ENCODE measurements at places on chromosomes 2 and 18.

- DNase-seq = no peak
Observed at GRCh38 chr2:188497726-188498125, 206.1 kb downstream of the GULP1 start.

DNA sequence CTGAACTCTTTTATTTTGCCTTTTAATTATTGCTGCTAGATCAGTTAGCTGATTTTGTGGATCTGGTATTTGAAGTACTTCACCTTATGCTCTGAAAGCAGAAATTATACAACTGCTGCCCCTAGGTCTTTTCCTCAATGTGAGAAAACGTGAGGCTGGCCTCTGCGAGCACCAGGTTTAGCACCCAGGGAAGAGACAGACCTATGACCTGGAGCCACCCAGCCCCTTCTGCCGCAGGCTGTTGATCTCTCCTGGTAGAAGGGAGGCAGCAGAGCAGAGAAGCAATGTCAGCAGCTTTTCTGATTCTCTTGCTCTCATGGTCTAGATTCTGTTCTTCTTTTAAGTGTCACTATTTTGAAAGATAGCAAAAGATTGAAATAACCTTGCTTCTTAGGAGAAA lies 19.9 kb downstream of the TRAPPC12 start:
- no peak for DNase-seq

DNA sequence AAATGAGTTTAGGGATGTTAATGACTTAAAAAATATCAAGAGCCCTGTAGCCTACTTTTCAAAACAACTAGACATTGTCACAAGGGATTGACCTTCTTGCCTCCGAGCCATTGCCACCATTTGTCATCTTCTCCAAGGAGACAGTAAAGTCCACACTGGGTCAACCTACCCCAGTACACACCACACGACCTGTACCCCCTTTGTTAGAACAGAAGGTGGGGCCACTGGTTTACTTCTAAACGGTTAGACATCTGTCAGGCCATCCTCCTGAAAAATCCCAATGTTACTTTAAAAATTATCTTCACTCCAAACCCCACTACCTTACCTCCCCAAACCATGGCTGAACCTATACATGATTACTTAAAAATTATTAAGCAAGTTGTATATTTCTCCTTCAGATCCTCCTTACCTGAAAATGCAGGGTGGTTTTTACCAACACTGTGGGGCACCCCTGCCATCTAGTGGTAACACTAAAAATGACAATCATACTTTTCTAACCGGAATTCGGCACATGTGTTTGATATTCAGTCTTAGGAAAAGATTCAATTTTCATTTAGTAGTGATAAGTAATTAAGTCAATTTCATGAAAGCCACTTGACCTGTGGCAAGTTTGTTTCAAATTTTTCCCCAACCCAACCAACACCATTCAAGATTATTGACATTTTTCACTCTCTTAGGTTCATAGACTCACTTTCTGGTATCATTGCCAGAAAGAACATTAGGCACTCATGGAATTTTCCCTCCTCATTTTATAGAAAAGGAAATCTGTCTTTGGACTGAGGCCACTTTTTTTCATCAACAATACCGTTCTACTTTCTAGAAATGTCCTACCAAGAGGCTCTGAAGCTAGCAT lies 265.3 kb upstream of the PKDCC start:
- peak; percentile 53 for DNase-seq

DNA sequence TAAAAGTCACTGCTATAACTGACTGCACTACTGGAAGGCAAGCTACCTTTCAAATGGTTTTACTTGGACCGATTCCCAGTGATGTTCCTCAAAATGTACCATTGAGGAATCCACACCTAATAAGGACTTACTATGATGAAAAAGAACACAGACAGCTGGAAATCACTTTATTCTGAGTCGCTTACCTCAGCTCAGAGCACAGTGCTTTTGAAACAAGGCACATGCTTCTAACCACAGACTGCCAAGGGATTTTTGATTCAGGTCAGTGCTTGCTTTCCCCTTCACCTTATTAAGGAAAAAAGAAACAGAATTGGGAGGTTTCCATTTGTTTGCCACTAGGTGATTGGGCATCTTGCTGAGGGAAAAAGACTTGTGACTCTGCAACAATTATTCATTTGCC lies 707.5 kb upstream of the FSHR start:
- no peak for DNase-seq

DNA sequence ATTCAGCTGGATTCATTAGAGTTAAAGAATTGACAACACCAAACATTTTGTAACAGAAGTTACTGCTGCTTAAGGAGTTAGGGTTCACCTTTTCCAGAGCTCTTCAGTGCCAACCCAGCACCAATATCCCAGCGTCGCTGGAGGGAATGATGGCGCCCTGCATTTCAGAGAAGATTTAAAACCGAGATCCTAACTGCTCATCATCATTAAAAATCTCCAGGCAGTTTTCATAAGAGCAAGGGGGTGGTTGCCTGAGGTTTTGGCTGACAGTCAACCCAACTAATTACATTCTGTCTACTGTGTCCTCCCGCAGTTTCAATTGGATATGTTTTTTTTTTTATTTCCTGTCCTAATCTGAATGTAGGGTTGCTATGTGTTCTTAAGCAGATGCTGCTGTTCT lies 509.6 kb upstream of the TCF4 start:
- no peak for DNase-seq

- no peak for DNase-seq
Observed at GRCh38 chr2:8485736-8486135, 196.1 kb upstream of the ID2 start.

DNA sequence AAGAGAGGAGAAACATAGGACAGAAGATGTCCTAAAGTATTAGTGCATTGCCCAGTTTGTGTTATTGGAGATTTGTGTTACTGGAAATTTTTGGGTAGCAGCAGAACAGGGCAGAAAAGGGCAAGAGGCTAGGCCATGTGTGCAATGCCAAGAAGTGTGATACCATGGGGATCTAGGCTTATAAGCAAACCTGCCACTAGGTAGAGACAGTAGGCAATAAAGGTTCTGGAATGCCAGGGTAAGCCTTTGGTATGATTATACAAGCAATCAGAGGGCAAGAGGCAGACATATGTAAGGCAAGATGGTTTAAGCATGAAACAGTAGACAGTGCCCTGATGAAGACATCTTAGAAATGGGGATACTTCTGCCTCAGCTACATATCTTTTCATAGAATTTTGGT lies 12.3 kb upstream of the CERS6 start:
- DNase-seq = no peak

- DNase-seq = no peak
Observed at GRCh38 chr18:6650127-6650507, 79.4 kb upstream of the ARHGAP28 start.

DNA sequence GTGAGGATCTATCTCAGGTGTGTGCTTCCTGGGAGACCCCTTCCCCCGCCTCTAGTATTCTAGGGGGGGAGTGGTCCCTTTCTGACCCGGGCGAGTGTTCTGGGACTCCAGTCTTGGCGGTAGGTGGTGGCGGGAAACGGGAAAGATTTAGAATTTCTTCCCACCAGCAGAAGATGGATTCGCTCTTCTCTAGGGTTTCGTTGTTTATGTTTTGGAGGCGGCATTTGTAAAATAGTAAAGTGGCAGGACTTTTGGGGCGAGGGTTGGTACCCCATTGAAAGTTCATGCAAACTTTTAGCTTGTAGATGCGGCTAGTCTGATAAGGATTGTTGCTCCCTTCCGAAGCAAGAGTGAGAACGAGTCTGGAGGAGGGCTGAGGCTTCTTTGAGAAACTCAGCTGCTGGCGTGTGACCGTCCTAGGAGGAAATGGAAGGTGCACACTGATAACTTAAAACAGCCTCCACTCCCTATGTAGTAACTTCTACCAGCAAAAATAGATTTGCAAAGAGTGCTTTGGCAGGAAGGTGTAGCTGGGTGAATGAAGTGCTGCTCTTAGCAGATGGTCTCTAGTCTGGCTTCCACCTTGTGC lies 412 bp downstream of the GPD2 start:
- peak; percentile 35 for DNase-seq

DNA sequence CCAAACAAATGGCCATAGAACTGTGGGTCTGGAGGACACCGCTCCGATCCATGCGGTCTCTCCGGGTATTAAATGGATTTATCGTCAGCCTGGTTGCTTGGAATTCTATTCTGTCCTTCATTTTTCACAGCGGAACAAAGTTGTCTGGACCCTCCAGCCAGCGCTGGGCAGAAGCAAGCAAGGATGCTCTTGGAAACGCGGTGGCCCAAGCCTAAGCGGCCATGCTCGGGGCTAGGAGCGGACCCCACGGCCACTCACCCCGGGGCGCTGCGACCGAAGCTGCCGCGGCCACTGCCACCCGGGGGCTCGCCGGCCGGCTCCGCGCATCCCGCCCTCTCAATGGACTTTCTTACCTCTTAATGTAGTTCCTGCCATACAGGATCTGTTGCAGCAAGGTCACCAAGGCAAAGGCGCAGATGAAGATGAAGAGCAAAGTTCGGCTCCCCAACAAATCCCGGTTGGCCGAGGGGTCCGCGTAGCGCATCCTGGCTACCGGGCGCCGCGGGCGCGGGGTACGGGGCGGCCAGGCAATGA lies 761 bp downstream of the ST8SIA5 start:
- DNase-seq = no peak

DNA sequence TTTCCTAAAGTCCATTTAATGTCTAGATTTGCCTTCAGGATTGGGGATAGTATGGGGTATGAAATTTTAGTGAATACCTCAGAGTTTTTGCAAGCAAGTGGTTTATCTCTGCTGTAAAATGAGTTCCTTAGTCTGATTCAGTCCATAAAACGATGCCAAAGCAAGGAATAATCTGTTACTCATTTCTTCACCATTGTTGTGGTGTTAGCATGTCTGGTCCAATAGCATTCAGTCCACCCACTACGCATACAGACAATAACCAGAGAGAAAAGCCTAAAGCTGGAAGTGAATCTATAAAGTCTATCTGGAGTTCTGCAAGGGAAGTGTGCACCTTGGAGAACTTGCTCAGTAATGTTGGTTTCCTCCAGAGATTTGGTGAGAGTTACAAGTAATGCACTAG lies 12.9 kb upstream of the DPP4 start:
- no peak for DNase-seq

DNA sequence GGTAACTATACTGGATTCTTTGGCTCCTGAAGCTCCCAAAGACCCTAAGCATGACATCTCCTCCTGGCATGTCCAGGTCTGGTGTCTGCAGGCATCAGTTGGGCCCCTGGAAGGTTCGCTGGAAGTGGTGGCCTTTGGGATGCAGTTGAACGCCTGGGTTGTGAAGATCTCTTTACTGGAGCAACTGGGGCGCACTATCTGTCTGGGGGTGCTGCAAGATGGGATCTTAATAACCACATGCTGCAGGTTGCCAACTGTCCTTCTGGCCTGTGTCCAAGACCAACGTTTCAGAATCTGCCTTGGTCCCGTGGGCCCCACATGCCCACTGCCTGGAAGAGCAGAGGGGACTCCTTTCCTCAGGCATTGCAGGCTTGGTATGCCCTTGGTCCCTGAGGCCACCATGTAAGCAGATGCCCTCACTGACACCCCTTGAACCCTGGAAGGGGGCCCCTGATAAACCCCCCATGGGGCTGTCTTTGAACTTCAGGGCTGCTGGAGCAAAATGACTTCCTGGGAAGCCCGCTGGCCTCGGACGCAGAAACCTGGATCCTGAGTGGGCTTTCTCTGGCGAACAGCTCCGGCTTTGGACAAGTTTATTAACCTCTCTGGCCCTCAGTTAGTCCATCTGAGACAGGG lies 101.9 kb downstream of the TWIST2 start:
- no peak for DNase-seq

GRCh38 chr2:112782234-112782799 lies 2.0 kb downstream of the IL1A start:
- no peak for DNase-seq

DNA sequence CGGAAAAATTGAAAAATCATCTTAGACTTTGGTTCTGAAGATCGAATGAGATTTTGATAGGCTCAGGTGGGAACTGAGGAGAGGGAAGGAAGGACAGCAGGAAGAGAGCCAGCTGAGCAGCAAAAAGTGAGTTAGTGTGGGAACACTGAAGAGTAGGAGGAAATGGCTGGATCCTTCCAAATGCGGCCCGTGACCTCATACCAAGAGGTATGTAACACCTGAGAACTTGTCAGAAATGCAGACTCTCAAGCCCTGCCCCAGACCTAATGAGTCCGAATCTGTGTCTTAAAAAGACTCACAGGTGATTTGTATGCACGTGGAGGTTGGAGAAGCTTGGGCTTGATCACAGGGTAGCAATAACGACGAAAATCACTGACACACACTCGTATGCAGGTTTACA lies 42.0 kb downstream of the COL4A3 start:
- peak; percentile 70 for DNase-seq

DNA sequence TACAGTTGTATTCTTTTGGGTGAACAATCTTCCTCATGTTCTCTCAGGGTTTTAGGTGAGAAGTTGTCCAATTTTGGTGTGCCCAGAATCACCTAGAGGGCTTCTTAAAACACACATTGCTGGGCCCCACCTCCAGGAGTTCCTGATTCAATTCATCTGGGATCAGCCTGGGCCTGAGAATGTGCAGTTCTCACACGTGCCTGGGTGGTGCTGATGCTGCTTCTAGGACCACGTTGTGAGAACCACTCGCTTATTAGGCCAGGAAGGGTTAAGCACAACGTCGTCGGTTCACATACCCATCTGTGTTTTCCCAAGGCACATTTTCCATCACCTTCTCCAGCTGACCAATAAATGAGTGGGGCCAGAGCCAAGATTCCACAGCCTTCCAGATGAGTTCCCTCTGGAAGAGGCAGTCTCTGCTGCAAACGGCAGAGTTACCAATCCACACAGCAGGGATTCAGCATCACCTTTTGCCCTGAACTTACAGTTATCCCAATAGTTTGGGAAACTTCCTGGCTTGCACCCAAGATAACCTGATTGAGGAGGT lies 277.7 kb upstream of the HNRNPA3 start:
- no peak for DNase-seq

DNA sequence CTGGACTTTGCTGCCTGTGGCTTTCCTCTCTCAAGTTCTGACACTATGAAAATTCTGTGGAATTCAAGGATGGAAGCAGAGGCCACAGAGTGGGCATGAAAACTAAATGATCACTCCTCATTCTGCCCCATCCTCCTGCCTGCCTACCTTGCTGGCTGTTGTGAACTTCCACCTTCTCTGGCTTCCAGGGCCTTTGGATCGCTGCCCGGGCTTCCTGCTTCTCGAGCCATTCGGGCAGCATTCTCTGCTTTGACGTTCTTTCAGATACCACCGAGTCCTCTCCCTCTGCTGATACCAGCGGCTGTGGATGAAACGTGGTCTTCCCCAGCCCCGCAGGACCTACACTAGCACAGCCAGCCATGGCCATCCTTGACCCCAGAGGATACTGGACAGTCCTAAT lies 327.7 kb upstream of the SLC14A2 start:
- DNase-seq = no peak

Data from kidney tubule cell (primary cell).